ENCODE measurements at places on chromosomes 5 and 9.

GRCh38 chr9:89404074-89404473 lies 85.8 kb downstream of the SECISBP2 start:
- no peak for DNase-seq

DNA sequence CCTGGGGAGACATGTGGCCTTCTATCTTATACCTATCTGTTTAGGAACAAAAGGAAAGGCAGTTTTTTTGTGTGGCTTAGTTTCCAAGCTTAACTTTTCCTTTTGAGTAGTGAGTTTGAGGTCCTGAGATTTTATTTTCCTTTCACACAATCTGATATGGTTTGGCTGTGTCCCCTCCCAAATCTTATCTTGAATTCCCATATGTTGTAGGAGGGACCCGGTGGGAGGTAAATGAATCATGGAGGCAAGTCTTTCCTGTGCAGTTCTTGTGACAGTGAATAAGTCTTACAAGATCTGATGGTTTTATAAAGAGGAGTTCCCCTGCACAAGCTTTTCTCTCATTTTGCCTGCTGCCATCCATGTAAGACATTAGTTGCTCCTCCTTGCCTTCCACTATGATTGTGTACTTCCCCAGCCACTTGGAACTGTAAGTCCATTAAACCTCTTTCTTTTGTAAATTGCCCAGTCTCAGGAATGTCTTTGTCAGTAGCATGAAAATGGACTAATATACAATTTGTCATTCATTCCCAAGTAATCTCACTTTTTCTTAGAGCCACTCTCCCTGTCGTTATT lies 4.7 kb upstream of the CLTB start:
- DNase-seq = no peak

DNA sequence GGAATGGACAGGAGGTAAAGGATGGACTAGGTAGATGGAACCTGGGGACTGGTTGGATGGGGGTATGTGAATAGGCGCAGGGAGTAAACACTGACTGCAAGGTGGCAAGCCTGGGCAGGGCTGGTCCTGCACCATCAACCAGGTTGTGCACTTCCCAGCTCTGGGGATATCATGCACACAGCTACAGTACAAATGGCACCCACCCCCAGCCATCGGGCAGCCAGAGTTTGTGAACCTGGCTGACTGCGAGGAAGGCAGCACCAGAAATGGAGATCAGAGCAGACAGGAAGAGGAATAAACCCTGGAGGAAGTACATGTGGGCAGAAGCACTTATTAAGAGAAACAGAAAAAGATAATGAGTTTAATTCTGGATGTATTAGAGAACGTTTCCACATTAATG lies 229.1 kb downstream of the ESM1 start:
- no peak for DNase-seq

GRCh38 chr5:157088342-157088990 lies 20.4 kb downstream of the HAVCR2 start:
- DNase-seq = no peak

DNA sequence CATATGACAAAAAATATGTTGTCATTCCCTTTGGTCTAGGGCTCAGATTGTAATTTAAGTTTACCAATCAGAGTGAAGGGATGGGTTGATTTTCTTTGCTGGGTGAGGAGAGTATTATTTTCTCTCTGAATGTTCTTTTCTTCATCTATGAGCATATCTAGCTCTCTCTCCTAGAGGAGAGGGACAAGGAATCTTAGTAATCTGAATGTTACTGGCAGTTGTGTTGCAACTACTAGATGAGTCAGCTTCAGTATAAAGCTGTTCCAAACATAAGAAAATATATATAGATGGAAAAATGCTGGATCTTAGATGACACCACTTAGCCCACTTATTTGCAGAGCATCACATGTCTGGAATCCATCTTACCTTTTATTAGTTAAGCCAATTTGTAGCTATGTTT lies 259.3 kb downstream of the TUSC1 start:
- DNase-seq = no peak

DNA sequence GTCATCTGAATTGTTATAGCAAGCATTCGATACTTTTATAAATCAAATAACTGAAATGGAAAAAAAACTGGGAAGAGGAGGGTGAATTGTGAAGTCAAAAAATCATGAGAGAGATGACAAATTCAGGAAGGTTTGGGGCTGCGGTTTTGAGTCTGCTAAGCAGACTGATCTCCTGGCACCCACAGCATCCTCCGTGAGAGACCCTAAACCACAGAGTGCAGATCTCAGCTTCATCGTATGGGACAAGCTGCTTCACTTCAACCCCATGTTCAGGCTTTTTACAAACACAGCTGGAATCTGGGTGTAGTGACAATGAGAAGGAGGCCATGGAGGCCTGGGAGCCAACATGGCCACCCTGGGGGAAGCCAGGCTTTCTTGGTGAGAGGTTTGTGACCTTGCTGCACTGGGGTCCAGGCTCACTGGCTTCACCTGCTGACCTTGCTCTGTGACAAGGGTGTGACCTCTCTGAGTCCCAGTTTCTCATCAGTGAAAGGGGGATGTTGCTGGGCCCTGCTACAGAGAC lies 19.4 kb downstream of the USP20 start:
- no peak for DNase-seq

- no peak for DNase-seq
Observed at GRCh38 chr5:73654819-73655318, 28.9 kb downstream of the ARHGEF28 start.

DNA sequence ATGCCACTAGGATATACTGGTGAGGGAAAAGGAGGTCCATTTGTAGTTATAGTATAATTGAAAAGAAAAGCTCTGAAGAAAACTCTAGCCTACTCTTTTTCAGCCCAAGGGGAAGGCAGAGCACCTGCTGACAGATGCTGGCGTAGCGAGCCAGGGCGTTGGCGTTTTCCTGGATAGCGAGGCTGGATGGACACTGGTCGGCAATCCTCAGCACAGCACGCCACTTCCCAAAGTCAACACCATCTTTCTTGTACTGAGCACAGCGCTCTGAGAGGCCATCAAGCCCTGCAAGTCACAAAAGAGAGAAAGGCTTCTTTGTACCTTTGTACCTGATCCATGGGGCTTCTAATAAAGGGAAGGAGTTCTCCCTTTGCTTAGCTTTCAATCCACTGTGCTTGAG lies 8.2 kb downstream of the ALDOB start:
- no peak for DNase-seq

- DNase-seq = no peak
Observed at GRCh38 chr5:54601411-54602230, 84.1 kb downstream of the SNX18 start.

GRCh38 chr5:65883461-65883860 lies 42.9 kb upstream of the ERBIN start:
- no peak for DNase-seq

Measured in uterus (tissue), 4 donors.